ENCODE measurements at places on chromosomes 13 and 19.

DNA sequence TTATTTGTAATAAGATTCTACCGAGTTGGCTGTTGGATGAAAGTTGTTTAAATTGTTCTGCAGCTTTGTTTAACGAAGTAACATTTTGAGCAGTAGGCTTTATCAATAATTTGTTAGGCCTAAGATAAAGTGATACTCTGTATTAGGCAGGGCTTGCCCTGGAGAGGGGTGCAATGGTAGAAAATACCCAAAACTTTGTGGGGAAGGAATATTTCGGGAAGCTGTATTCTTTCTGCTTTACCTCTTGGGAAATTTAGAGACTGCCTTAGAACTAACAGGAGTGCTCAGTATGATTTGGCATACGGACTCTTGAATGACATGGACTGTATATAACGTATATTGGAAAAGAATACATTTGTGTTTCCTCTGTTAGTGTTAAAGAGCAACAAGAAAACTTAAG is 2.5 kb downstream of the PDS5B start:
- DNase-seq, result no peak

GRCh38 chr13:19586904-19587634 is 25.7 kb upstream of the TPTE2 start:
- peak; percentile 93 for DNase-seq

- no peak for DNase-seq
Measured at GRCh38 chr13:73970421-73971055, 163.7 kb downstream of the KLF12 start.

DNA sequence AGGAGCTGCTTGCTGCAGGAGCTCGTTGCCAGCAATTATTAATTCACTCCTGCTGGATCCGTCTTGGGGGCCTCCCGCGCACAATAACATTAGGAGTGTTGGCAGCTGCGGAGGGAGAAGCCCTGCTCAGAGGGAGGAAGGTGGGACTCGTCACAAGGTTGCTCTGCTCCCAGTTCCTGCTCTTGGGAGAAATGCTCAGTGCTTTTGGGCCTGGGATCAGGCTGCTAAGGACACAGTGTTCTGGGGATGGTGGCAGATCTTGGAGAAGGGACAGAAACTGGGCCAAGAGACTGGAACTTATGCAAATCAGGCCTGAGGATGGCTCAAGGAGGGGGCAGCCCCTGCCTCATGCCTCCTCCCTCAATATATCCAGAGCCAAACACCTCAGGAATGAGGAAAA is 78.9 kb upstream of the OLFM4 start:
- no peak for DNase-seq

DNA sequence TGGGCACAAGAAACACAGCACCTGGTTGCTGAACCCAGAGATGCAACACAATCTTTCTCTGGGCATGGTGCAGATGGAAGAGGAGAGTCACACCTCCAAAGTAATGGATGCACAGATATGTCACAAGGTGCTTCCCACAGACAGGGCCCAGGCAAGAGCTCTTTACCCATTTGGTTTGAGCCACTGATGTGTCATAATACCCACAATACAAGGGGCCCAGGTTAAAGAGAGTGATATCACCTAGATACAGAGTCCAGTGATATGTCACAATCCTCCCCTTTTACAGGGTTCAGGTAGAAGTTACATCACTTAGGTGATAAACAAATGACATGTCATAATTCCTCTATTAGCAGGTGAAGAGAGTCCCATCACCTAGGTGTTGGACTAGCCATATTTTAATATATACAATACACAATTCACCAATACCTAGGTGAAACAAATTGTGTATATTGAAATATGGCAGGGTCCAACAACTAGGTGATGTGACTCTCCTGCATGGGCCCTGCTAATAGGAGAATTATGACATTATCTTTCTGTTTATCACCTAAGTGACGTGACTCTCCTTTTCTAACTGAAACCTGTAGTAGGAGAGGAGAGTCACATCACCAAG is 5.6 kb upstream of the ZNF43 start:
- DNase-seq, result no peak

DNA sequence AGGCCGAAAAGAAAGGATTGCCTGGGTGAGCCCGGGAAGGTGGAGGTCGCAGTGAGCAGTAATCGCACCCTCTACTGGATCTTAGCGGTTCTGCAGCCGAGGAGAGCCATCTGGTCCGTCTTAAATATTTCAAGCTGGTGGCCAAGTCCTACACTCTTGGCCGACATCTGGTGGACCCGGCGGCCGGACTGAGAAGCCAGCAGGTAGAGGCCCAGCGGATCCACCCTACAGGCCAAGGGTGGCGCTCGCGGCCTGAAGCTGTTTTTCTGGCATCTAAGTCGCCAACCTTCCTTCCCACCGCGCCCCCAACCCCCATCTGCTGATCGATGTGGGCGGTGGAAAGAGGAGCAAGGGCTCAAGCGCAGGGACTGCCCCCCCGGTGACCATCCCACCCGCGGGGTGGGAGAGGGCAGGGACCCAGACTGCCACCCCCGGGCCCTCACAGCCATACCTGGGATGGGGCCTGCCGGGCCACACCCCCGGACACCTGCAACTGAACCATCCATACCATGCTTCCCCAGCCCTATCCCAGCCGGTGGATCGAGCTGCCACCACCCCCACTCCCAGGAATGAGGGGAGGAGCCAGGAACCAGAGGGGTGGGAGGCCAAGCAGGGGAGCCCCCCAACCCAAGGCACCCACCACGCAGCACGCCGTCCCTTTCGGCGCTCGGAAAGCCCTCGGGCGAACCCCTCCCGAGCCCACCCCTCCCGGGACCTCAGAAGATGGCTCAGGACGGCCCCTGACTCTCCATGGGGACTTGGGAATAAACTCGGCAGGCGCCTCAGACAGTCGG is 46.3 kb upstream of the ZNF730 start:
- peak; percentile 47 for DNase-seq

- no peak for DNase-seq
Measured at GRCh38 chr13:49528161-49528560, 32.4 kb downstream of the PHF11 start.

DNA sequence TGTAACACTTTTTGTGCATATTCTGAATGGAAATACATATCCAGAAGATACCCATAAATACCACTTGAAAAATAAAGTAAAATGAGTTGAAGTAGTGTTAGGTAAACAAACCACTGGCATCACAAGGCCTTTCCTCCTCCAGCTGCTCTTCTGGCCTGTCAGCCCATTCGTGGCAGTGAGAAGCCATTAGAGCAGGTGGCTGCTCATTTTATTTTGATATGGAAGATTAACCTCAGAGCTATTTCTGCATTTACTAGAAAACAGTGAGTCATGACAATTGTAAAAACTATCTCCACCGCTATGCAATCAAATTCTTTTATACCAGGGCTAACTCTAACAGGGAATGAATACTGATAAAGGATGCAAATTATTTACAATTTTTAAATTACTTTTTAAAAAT is 2898.1 kb downstream of the PCDH9 start:
- DNase-seq, result no peak

DNA sequence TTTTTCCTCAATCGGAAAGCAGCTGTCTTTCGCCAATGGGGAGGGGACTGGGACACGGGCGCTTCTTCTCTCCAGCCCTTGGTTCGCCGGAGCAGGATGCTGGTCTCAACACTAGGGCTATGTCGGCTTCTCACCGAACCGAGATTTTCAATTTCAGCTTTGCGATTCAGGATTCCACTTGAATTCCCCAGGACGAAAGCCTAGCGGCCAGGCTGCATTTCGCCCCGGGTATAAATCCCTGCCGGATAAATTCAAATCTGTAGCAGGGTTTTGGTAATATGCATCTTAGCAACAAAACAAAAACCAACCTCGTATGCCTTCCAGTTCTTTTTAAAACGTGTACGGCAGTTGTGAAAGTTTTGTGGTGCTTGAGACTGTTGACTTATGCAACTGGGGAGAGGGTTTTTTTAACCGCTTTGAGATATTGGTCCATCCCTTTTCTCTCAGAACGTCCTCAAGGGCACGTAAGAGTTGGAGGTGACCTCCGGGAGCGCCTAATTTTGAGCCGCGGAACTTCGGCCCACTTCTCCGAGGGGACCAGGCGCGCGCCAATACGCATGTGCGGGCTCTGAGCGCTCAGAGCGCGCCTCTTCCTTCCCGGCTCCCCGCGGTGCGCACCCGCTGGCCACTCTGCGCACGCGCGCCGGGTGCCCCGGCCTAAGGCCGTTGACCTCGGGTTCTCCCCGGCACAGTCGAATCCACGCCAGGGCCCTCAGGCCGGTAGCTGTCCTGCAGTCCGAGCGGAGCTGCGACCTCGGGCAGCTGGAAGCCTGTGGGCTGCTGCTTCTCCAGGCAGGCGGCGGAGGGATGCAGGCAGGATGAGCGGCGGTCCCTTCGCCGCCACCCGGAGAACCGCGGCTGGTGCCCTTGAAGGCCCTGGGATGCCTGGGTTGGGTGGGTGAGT is 7.6 kb downstream of the POU4F1 start:
- DNase-seq, result no peak

DNA sequence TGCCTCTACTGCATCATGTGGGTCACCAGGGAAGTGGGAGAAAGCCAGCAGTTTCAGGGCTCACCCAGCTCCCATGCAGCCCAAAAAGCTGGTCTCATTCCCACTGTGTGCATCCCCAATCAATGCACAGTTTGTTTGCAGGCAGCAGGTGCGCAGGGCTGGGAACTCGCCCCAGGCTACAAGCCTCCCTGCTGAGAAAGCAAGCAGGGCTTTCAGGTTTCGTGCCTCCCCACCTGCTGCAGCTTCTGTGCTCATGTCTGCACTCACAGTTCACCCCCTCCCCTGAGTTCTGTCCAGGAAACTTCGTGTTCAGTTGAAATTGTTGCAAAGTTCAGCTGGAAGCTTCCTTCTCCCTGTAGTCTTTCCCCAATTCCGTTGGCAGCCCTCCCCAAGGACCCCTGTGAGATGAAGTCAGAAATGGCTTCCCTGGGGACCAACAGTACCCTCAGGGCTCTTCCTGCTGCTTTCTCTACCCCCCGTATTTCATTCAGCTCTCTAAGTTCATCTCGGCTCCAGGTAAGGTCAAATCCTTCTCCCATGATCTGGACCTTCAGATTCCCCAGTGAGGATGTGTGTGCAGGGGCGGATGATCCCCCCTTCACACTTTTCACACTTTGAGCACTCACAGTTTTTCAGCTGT is 10.3 kb upstream of the KLK3 start:
- no peak for DNase-seq

DNA sequence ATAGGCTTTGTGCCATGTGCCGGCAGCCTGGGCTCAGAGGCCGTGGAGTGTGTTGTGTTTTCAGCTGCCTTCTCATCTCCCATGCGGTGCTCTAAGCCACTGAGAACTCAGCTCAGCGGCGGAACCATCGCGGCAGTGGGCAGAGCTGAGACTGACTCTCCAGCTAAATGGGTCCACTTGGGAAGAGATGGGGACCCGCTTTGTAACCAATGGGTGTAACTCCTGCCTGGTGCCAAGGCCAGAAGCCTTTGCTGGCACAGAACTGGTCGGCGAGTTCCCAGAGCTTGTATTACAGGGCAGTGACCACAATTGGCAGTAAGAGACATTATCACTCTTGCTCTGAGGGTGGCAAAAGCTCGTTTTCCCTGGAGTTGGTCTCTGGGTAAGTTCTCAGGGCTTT is 183.0 kb downstream of the STK24 start:
- DNase-seq, result no peak

GRCh38 chr13:27979001-27979643 is 9.4 kb downstream of the URAD start:
- no peak for DNase-seq

- DNase-seq, result no peak
Measured at GRCh38 chr13:57326532-57326931, 159.5 kb downstream of the PRR20E start.

DNA sequence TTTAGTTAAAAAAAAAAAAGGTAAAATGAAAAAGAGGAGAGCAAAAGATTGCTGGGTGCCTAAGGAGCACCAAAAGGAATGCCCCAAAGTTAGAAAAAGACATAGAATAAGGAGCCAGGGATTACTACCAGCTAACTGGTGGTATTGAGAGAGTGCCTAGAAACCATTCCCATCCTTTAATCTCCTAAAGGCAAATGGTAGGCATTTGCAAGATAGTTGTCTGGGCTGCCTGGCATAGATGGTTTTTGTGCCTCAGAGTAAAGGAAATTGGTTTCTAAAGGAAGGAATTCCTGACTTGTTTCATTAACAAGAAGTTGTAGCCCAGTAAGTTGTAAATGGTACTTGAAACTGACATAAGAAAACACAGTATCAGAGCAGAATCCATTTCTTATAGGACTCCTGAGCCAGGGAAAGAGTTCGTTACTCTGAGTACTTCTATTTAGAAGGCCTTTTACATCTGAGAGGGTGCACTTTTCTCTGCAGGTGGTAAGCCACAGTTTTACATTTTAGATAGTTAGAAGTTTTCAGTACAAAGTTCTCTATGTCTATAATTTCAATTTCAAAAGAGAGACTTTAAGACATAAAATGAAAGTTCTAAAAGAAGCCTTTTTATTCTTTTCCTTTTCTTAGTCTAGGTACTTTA is 92.6 kb downstream of the OLFM4 start:
- no peak for DNase-seq

GRCh38 chr19:3125900-3126524 is 9.8 kb upstream of the GNA15 start:
- DNase-seq, result peak; percentile 57

GRCh38 chr19:32012206-32012605 is 333.2 kb upstream of the ZNF507 start:
- DNase-seq, result no peak

DNA sequence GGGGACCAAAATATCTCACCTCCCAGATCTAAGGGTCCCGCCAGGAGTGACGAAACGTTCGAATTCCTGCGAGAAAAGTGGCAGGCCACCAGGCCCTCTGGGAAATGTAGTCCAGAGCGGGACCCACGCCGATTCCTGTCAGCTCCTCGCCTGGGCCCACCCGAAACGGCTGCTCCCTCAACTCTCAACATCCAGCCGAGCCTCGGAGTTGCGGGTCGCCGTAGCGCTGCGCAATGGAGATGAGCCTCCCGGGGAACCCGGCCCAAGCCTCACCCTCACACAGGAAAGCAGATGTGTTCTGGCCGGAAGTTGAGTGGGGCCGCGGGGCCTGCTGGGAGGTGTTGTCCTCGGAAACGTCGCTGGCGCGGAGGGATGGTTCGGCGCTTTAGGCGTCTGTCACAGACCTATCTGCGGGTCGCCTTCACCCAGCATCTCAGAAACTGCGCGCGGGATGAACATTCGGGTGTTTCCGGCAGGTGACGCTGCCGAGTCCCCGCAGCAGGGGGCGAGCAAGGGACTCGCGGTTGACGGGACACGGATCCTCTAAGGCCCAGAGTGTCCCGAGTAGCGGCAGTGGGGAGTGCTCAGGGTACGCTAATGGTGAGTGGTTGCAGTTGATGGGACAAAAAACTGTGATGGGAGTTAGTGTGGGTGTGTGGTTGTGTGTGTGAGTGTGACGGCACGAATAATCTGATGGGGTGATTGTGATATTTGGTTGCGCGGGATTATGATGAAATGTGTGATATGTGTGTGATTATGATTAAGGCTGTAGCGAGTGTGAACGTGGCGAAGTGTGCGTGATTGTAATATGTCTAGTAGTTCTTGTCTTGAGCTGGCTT is at the start of the genes ZNF568 and ZNF829:
ZNF568 (plus strand) TSS at position 341 of the 839 bp plus-strand sequence. CDS start 6,439 bp downstream, outside the sequence.
ZNF829 (minus strand) TSS at position 300 of the 839 bp plus-strand sequence. CDS start 1,124 bp downstream, outside the sequence.
- peak; percentile 91 for DNase-seq

All from ELR (cell line).